ENCODE measurements at places on chromosomes 3 and 15.
A peak's percentile ranks its signal among the peaks of the same experiment; 100 is the strongest.

DNA sequence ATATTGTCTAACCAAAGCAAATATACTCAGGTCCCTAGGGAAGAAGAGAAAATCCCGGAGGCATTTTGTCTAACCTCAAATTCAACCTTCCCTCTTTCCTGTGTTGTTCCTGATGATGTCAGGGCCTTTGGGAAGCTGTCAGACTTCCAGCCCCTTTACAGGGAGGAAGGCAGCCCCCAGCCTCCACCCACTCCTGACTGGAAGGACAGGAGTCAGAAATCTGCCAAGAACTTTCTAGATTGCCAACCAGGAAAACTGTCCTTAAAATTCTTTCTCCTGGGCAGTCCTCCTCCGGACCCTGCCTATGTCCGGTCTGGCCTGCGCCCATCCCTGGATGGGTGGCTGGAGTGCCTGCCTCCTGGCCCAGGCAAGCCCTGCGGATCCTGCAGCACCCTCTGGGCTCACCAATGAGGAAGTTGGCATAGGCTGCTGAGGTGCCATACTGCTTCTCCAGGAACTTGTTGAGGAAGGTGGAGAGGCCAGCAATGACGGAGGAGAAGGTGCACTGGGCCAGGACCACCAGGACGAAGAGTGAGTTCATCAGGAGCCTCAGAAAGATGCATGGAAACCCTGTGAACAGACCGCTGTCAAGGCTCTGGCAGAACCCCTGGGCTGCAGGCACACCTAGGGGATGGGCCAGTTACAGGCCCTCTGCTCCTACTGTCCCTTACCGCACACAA lies 52.6 kb upstream of the RAB6B start:
- no peak for DNase-seq

DNA sequence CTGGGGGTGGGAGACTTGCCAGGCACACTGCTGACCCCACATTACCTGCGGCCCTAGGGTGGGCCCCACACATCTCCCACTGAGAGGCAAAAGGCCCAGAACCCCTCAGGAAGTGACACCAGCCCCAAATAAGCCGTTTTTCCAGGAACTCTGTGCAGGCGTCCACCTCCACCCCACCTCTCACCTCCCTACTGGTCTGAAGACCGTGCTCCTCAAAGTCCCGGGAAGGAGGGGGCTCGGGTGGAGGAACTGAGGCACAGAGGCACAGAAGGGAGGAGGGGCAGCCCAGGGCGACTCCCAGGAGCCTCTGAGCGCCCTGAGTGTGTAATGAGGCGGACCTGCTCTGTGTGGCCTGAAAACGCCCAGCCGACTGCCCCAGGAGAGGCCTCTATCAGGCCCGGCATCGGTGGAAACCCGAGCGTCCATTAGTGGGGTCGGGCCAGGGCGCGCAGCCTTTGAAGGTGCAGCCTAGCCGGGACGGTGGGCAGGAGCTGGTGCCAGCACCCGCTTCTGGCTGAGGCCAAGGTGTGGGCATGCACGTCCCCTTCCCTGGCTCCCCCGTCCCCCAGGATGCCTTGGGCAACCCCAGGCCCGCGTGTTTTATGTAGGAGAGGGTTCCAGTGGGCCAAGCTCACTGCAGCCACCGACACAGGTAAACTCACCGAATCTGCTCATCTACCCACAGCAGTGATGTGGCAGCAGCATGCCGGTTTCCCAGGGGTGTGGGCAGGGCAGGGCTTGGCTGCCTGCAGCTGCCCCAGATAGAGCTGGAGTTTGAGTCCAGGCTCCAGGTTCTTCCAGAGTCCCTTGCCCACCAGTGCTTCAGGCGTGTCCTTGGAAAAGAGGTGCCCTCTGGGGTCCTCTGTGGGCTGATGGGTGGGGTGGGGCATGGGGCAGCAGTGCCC lies 55.8 kb downstream of the DNAJB8 start:
- no peak for DNase-seq

- no peak for DNase-seq
Measured at GRCh38 chr15:91214675-91215590, 114.9 kb downstream of the SV2B start.

- DNase-seq: no peak
Measured at GRCh38 chr3:3069723-3070122, 40.5 kb downstream of the IL5RA start.

- no peak for DNase-seq
Measured at GRCh38 chr3:15289661-15290060, 42.7 kb downstream of the SH3BP5 start.

- DNase-seq: no peak
Measured at GRCh38 chr3:138336454-138336999, 6.9 kb upstream of the NME9 start.

DNA sequence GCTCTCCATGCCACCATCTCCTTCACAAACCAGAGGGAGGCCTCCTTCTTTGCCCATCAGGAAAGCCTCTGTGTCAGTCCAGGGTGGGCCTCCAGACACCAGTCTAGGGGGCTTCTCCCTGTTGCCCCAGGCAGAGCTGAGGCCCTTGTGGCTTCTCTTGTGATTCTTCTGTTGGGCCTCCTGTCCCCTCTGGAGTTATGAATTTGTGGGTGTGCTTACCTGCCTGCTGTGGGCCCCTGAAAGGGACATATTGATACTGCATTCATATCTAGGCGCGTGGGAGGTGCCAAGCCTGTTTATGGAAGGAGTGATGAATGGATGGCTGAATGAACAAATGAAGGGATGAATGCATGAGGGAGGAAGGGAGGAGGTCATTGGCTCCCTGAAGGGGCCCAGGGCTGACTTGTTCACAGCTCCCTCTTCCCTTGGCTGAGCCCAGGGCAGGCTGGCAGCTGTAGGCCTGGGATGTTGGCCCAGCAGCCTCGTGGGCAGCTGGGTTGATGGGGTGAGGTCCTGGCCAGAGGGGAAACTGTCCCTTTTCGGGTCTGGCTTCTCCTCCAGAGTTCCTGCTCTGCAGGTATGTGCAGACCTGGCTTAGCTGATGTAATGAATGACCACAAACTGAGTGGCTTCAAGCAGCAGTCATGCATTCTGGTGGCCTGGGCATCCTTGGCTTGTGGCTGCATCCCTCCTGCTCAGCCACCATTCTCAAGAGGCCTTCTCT lies 195.4 kb downstream of the GOLGA6L6 start:
- no peak for DNase-seq

GRCh38 chr3:16770021-16770420 lies 114.7 kb upstream of the PLCL2 start:
- DNase-seq: no peak

- DNase-seq: peak; percentile 1
Measured at GRCh38 chr15:69763831-69764230, 311.2 kb downstream of the RPLP1 start.

- no peak for DNase-seq
Measured at GRCh38 chr15:75631935-75632334, 6.4 kb upstream of the SNUPN start.

GRCh38 chr3:141986548-141987107 lies 110.2 kb downstream of the ATP1B3 start:
- no peak for DNase-seq

GRCh38 chr15:69484837-69485236 lies 32.2 kb downstream of the RPLP1 start:
- no peak for DNase-seq

DNA sequence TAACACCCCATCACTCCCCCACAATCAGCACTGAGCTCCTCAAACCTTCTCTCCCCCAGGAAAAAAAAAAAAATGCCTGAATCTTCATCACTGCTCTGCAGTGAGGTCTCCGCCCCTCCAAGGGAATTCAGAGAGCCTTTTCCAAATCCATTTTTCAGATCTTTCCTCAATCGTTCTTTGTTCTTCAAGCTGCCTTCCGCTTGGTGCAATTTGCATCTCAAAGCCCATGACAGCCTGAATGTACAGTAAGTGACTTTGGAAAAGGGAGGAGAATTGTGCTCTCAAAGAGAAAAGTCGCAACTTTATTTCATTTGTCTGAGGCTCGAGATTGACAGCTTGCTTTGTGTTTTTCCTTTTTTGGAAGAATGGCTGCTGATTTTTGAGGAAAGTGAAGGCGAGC lies 75.0 kb downstream of the CORO2B start:
- no peak for DNase-seq

DNA sequence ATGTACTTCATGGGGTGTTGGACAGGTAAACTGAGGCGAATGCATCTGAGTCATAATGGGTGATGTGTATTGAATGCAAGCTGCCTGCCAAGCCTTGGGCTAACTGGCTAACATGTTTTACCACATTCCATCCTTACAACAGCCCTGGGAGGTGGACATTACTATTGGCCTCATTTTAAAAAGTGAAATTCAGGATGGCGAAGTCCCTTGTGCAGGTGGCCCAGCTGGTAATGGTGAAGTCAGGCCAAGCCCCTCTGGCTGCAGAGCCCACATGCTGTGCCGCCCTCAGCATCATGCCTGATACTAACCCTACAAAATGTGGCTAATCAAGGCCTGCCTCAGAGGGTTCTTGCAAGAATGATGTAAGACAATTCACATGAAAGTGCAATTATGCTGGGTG lies 60.0 kb upstream of the CHD2 start:
- DNase-seq: no peak

DNA sequence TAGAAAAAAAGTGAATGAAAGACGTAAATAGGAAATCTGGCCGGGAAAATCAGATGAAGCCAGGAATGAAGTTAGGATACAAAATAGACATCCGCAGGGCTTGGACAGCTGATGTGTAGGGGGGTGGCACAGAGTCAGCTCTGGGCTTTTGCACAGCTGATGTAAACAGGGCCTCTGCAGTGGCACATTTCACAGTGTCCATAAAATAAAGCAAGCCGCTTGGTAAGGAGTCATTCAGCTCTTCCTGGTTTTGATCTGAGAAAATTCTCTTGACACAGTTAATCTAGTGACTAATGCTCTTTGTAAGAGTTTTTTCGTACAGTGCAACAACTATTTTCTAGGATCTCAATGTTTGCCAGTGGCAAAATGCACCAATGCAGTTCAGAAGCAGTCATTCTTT lies 153.3 kb downstream of the USP13 start:
- DNase-seq: no peak

DNA sequence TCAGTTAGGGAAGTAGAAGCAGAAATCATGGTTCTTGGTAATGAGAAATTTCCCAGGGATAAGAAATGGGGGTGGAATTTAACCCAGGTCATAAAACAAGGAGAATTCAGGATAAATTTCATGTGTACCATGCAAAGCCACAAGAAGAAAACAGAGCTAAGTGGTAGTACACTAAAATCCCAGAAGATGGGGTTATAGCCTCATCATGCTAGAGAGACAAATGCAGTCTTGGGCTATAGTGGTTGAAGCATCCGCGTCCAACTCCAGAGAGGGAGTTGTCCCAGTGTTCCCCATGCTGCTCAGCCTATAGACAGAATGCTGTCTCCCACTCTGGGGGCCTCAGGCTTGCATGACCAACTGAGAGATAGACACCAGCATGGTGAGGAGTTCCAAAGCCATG lies 36.2 kb upstream of the CLRN1 start:
- no peak for DNase-seq

GRCh38 chr3:55714057-55714456 lies 227.0 kb upstream of the WNT5A start:
- DNase-seq: no peak

GRCh38 chr3:190387578-190388213 lies at the start of gene CLDN16:
TSS of gene CLDN16 (plus strand) at chr3:190388163. CDS start at chr3:190388330, 167 bp downstream.
- no peak for DNase-seq

DNA sequence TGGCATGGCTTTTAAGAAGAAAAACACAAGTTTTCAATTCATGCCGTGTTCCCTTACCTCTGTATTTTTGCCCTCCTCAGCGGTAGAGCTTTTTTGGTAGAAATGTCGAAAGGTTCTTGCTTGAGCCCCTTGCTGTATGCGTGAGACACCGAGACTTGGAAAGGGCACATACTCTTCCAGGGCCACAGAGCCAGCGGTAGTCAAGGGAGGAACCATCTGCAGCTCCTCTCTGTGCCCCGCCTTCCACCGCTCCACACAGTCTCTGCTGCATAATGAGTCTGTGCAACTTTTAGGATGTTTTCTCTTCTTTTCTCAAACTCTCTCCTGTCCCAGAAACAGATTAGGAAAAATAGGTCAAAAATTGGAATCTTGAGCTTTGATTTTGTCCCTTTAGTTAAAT lies 77.5 kb downstream of the LPP start:
- DNase-seq: no peak

GRCh38 chr15:74904190-74904805 lies 2.4 kb downstream of the FAM219B start:
- DNase-seq: no peak

DNA sequence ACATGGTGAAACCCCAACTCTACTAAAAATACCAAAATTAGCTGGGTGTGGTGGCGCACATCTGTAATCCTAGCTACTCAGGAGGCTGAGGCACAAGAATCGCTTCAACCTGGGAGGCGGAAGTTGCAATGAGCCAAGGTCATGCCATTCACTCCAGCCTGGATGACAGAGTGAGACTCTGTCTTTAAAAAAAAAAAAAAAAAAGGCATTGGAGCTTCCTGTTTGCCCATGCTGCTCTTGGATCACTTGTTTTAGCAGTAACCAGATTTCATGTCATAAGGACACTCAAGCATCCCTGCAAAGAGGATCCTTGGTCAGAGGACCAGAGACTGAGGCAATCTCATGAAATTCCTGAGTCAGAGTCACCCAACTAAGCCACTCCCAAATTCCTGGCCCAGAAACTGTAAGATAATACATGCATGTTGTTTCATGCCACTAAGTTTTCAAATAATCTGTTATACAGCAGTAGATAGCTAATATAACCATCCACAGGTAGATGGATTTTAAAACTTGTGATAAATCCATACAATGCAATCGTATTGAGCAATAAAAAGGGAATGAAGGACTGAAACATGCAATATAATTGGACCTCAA lies 82.0 kb upstream of the XXYLT1 start:
- no peak for DNase-seq

- no peak for DNase-seq
Measured at GRCh38 chr3:95235916-95236315, 1173.1 kb downstream of the NSUN3 start.

DNA sequence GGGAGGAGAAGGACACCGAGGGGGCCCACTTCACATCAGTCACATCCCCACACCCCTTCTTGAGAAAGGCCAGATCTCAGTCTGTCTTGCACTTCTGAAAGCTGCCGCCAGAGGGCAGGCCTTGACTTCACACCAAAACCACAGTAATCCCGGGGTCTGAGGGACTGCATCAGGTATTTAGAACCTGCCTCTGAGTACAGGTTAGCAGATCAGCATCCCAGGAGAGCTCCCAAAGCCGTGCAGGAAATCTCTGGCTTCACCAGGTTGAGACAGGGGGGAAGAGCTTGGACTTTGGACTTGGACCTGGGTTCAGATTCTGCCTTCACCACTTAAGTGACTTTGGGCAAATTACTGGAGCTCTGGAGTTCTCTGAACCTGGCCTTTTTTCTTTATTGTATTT lies 50.3 kb downstream of the LHFPL4 start:
- peak; percentile 30 for DNase-seq

DNA sequence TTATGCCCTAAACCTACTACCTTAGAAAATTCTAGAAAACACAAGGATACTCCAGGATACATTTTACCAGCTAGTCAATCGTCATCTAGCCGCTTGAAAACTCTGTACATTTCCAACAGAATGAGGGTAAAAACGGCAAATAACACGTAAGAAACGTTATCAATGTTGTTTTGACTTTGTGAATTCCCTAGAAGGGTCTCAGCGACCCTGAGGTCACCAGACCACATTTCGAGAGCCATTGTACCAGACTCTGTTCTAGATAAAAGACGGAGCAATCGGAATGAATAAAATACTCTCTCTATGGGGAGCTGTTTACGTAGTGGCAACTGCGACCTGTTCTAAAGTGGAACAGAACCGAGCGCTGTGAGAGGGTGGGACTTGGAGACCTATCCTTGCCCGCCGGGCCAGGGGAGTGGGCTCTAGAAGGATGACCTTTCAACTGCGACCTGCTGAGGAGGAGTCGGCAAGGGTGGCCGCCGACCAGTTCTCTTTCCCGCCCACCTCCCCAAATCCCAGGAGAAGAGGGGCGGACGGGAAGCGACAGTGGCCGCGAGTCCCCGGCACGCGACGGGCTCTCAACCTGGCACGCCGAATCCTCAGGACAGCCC lies 778 bp upstream of the AP4E1 start:
- DNase-seq: peak; percentile 40

Measured in CD14-positive monocyte (primary cell).